Caco-2 (cell line): ENCODE measurements at places on chromosomes 5 and 9. TPM values are rescaled to one million over a fixed set of nuclear protein-coding genes. Genes with fewer than 3 reads are reported as not detected.

DNA sequence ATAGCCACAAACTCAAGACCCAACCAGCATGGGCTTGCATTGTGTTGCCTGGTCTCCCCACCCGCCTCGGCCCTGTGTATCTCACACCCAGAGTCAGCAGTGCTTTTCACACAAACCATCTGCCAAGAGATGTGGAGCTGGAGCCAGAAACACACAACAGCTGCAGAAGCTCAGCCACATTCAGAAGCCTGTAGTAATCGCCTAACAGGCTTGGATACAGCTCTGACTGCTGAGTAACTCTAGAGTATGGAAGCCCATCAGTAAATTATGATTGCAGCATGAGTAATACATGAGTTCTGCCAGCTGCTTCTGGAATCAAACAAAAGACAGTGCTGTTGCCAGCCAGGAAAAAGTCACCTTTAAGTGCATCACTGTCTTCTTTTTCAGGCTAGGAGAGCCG, 16.0 kb downstream of the TEK start:
- no peak for DNase-seq

DNA sequence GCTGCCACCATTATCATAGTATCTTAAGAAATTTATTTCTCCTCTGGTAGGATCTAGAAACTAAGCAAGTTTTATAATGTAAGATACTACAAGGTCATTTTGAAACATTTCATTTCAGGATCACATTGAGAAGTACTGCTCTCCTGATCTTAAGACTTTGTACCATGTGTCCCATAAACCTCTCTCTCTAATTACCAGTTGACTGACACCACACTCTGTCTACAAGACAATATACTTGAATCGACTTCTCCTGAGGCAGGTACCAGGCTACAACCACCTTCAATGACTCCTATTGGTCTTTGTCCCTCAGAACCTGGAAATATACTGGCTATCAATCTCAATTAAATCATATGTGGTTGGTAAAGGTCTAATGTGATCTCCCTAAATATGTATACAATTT, 597.0 kb downstream of the PTPRD start:
- DNase-seq = no peak

- DNase-seq = no peak
These were observed 103.7 kb downstream of the ARL15 start for GRCh38 chr5:54206580-54207229.

DNA sequence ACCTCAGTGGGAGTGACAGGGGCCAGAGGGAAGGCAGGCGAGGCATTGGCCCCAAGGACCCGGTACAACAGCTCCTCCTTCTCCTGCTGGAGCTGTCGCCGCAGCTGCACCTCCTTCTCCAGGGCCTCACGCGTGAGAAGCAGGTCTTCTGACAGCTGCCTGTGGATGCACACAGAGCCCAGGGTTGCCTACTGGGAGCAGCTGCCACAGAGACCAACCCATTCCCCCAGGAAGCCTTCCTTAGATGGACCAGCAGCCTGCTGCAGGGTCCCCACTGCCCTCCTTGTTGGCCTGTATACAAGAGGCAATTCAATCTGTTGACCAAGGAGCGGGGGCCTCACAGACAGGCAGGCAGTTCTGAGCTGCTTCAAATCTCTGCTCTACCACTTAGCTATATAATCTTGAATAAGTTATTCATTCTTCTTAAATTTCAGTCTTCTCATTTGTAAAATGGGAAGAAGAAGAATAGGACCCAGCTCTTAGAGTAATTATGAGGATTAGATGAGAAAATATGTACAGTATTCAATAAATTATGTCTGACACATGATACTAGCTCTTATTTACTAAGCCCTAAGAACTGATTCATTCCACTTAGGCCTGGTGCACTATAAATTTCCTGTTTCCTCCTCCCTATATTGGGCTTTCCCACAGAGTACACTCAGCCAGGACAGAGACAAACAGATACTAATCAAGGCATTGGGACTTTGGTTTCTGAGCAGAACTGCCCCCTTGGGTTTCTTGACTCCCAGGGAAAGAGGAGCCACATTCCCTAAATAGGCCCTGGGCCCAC, 26.1 kb upstream of the ANXA6 start:
- no peak for DNase-seq

- DNase-seq = no peak
These were observed 56.2 kb downstream of the PCA3 start for GRCh38 chr9:76820431-76820830.

- peak; percentile 7 for DNase-seq
These were observed 93.2 kb downstream of the ZFAND5 start for GRCh38 chr9:72271613-72272478.

- no peak for DNase-seq
These were observed 317.9 kb upstream of the IRX1 start for GRCh38 chr5:3277590-3278196.

- DNase-seq = no peak
These were observed 17.9 kb downstream of the COL15A1 start for GRCh38 chr9:98961513-98962180.

GRCh38 chr5:75260708-75261107, 24.0 kb upstream of the ANKRD31 start:
- DNase-seq = peak; percentile 65

DNA sequence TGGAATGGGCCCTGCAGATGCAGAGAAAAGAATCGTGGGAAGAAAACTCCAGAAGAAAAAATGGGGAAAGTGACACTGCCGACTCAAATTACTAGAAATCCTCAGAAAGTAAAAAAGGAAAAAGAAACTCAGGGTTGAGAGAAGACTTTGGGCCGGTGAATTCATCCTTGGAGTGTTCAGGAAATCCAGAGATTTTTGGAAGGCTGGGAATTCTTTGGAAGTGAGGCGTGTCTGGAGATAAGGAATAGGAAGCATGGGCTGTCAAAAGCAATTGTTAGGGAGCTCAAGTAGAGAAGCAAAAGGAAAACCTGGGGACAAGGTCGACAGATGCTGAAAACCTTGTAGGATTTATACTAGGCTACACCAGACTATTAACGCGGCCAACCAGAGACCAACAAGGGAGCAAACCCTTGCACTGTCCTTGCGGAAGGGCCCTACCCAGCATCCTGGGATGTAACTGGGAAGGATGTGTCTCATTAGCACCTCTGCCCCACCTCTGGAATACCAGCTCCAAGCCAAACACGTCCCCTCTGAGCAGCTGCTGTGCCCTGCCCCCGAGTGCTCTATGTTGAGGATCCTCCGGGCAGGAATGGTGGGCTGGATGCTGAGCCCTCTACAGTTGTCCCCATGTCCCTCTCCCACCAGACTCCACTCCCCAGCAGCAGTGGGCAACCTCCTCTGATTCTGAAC, 11.6 kb downstream of the DAB2IP start:
- no peak for DNase-seq

GRCh38 chr9:78030553-78031443, 813 bp downstream of the GNAQ start:
- DNase-seq = peak; percentile 36

DNA sequence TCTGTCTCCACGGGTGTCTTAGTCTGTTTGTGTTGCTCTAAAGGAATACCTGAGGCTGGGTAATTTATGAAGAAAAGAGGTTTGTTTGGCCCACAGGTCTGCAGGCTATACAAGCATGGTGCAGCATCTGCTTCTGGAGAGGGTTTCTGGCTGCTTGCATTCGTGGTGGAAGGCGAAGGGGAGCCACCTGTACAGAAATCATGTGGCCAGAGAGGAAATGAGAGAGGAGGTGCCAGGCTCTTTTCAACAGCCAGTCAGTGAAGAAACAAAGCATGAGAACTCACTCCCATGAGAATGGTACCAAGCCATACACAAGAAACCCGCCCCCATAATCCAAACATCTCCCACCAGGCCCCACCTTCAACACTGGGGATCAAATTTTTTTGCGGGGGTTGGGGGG, 53.4 kb downstream of the PFDN1 start:
- DNase-seq = no peak

- DNase-seq = no peak
These were observed 2.6 kb upstream of the FOXB2 start for GRCh38 chr9:77016526-77017504.

- DNase-seq = no peak
These were observed 294.0 kb downstream of the ZNF608 start for GRCh38 chr5:124452412-124452811.

DNA sequence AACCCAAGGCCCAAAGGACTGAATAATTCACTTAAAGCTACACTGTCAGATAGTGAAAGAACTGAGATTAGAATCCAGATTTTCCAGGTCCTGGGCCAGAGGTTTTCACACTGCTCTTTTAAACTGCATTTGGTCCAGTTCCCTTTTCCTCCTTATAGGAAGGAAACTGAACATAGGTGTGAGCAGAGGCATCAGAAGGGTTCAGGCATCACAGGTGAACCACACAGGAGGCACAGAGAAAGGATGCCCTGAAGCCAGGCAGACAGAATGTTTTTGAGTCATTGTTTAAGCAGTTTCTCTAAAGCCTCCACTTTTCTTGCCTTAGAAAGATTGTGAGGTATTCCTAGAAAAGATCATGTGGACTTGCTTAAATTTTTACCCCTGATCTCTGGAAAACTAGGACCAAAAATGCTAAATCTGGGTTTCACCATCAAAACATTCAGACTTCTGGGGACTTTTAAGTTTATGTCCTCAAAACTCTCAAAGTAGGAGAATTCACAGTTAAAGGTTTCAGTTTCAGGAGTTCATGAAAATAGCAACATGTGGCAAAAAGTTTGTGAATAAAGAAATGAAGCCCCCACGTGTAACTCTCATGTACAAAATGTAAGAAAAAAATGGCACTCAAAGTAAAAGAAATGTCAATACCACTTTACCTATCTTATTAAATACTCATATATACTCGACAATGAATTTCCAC, 386.1 kb downstream of the NTRK2 start:
- no peak for DNase-seq

DNA sequence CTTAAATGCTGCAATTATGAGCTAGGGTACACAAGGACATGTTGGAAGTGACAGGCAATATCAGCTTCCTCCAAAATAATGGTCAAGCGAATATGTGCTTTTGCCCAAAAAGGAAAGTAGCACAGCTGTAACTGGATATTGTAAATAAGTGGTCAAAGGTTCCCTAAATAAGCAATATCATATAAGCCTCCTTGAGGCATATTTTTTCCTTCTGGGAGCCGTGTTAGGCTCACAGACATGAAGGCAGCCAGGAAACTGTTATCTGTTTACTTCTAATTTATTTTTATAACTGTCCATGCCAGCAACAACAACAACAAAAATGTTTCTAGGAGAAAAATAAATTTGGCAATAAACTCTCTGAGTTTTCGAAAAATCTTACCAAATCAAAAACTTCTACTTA, 648.3 kb downstream of the PDE4D start:
- DNase-seq = no peak

GRCh38 chr5:124231802-124232201, 514.6 kb downstream of the ZNF608 start:
- DNase-seq = no peak

DNA sequence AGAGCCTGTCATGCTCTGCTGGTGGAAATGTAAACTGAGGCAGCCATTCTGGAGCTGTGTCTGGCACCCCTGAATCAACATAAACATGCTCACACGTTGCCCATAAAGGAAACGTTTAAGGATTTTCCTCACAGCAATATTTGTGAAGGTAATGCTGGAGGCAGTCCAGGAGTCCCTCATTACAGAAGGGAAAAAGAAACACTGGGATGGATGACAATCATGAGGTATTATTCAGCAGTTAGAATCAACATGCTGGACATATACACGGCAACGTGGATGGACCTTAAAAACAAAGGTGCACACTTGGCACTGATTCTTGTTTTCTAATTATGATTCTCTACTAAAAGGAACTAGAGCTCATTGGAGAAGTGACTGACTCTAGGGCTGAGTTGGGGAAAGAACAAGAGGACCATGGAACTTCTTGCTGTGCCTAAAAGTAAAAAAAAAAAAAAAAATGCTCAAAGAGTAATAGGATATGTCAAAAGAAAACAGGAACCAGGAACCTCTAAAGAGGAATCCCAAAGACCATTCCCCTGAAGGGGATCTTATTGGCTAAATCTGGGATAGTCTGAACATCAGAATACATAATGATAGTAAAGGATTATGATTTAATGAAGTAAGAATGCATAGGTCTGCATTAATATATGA, 18.6 kb downstream of the B4GALT1 start:
- DNase-seq = no peak

Gene FEM1C
- 11.1 and 11.8 TPM in 2 replicates for total RNA-seq

Gene ACOT12
- total RNA-seq = 1.4 TPM in 2 replicates

Gene ZBED3
- total RNA-seq = 38.5 and 38.8 TPM in 2 replicates

Gene INSL4
- not detected in 2 replicates for total RNA-seq

Gene MEGF10
- total RNA-seq = not detected in 2 replicates
